T-cell (primary cell): ENCODE measurements at places on chromosomes 2 and 18. TPM values are rescaled to one million over a fixed set of nuclear protein-coding genes. Genes with fewer than 3 reads are reported as not detected.

DNA sequence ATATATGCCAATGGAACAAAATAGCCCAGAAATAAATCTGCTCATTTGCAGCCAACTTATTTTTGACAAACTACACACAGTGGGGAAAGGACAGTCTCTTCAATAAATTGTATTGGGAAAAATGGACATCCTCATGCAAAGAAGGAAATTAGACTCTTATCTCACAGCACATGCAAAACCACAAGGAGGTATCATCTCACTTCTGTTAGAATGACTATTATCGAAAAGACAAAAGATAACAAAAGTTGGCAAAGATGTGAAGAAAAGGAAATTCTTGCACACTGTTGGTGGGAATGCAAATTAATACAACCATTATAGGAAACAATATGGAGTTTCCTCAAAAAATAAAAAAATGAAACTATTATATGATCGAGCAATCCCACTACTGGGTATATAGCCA lies 16.3 kb upstream of the WDR75 start:
- DNase-seq, result no peak

DNA sequence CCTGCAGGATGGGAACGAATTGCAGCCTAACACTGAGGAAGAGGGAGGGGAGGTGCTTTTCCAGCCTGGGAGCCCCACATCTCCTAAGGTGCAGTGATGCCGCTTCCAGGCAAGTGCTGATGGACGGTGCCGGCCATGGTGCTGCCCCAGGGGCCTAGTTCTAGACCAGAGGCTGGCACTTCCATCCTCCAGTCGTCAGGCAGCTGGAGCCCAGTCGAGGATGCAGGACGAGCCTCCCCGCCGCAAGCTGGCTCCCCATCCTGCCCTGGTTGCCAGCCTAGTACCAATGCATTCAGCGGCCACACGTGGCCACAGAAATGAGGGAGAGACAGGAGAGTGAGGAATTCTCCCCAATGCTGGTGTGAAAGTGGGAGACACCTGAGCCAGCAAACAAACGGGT lies 413.5 kb downstream of the ZNF516 start:
- DNase-seq, result no peak

DNA sequence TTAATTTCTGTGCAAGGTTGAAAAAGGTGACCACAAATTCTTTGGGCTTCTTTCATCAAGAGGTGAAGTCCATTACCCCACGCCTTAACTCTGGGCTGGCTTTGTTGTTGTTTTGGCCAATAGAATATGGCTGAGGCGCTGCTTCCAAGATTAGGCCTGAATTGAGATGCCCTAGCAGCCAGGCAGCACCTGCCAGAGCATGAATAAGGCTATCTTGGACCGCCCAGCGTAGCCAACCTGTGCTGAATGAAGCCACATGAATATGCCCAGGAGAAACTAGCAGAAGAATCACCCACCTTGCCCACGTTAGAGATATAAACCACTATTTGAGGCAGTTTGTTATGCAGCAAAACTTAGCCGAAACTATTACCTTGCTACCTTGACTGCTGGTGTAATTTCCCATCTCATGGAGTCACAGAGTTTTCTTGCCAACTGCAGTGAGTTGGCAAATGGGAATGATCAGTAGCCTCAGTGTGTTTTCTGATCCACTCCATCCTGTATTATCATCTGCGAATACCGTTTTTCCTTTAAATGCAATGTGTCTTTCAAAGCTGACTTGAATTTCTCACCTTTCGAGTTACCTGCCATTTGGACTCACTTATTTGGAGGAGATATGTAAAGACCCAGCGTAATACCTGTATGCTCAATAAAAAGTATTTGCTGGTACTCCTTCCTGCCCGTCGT lies 679 bp downstream of the TSGA10 start:
- no peak for DNase-seq

GRCh38 chr2:64711252-64711800 lies 57.6 kb upstream of the SERTAD2 start:
- DNase-seq, result peak; percentile 26

CHRNG gene
- total RNA-seq, result not detected

GRCh38 chr2:124810132-124810531 lies 785.0 kb downstream of the CNTNAP5 start:
- no peak for DNase-seq

GRCh38 chr2:238892796-238893195 lies 44.9 kb downstream of the TWIST2 start:
- no peak for DNase-seq

MAL gene
- 160 TPM for total RNA-seq

DNA sequence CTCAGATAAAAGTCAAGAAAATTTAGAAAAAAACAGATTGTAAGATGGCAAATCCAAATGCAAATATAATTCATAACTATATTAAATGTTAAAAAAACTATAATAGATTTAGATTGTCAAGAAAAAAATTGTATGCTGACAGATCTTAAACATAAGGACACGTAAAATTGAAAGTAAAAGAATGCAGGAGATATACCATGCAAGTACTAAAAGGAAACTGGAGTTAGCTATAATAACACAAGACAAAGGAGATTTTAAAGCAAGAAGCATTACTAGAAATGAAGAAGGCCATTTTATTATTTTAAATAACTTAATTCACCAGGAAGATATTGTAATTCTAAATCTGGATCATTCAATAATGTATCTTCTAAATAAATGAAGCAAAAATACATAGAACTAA lies 48.3 kb downstream of the TTC21B start:
- DNase-seq, result no peak

UGT1A4 gene
- not detected for total RNA-seq

CTDP1 gene
- total RNA-seq, result 59.4 TPM

TRAPPC8 gene
- 51.8 TPM for total RNA-seq

GRCh38 chr2:200288670-200289429 lies 17.6 kb upstream of the SPATS2L start:
- DNase-seq, result no peak

GRCh38 chr2:72579591-72580180 lies 246.1 kb downstream of the EXOC6B start:
- no peak for DNase-seq

DNA sequence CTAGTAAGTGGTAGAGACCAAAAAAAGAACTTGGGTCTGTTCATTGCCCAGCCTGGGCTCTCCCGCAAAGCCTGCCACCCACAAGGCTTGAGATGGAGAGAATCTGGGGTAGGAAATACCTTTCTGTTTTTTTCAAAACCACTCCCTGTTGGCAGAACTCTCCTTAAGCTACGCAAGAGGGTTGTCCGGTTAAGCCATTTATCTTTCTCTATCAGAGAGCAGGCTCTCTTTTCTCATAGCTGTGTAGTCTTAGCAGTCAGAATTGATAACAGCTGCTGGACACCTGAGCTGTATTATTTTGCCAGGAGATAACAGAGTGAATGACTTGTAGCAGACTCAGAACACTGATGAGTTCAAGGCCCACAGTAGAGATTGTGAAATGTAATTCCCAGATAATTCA lies 1088.1 kb downstream of the TSN start:
- no peak for DNase-seq

DNA sequence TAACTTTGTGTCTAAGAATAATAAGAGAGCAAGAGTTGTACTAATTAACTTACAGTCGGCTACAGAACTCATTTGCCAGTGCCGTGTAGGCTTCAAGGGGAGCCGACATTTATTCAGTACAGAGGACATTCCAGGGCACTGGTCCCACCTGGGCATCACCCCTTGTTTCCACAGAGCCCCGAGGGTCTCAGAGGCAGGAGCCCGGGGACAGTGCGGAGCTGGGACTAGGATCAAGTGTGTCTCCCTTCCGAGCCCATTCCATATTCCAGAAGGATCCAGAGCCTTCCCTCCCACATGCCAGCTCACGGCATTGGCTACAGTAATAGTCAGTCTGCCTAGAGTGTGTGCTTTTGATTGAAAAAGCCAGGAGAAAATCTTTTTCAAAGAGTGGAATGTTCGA lies 71.5 kb upstream of the CTDP1 start:
- DNase-seq, result no peak
